ENCODE measurements at places on chromosomes 2 and 18. TPM values are rescaled to one million over a fixed set of nuclear protein-coding genes. Genes with fewer than 3 reads are reported as not detected.

GRCh38 chr2:72971036-72971435, 53.7 kb downstream of the EMX1 start:
- DNase-seq: no peak

DNA sequence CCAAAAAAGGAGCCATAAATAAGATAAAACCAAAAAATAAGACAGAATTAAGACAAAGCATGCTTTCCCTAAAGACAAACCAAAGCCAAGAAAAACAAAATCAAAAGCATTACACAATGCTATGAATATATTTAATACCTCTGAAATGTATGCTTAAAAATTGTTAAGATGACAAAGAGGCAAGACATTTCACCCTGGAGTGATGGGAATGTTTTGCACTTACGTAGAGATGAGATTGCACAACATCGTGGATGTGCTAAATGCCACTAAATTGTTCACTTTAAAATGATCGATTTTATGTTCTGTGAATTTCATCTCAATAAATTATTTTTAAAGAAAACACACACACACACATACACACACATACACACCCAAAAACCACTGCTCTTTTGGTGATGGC, 386.6 kb upstream of the KLHL29 start:
- DNase-seq: no peak

Gene MBOAT2
- total RNA-seq: 58.7 TPM

- DNase-seq: no peak
Measured at GRCh38 chr2:96252526-96252925, 13.3 kb downstream of the TMEM127 start.

Data from neural crest cell (in vitro differentiated cells).